ENCODE measurements at places on chromosomes 2 and 18.

DNA sequence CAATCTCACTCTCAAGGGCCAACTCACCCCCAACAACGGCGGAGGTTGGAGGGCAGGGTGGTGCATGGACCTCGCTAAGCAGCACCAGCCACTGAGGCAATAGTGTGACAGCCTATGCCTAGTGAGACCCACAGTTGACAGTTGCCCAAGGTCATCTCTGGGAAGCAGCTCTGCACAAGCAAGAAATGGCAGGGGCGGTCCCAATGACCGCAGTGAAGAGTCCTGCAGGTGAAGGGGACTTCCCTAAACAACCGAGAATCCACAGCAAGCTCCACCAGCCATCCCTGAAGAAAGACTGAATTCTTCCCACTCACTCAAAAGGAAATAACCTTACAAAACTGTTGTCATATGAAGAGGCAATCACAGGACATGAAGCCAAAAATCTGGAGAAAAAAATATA, 313.4 kb upstream of the ID2 start:
- no peak for DNase-seq

- DNase-seq: no peak
These were observed 34.7 kb upstream of the REEP1 start for GRCh38 chr2:86372133-86372532.

GRCh38 chr2:19140463-19141208, 217.8 kb downstream of the OSR1 start:
- DNase-seq: no peak

DNA sequence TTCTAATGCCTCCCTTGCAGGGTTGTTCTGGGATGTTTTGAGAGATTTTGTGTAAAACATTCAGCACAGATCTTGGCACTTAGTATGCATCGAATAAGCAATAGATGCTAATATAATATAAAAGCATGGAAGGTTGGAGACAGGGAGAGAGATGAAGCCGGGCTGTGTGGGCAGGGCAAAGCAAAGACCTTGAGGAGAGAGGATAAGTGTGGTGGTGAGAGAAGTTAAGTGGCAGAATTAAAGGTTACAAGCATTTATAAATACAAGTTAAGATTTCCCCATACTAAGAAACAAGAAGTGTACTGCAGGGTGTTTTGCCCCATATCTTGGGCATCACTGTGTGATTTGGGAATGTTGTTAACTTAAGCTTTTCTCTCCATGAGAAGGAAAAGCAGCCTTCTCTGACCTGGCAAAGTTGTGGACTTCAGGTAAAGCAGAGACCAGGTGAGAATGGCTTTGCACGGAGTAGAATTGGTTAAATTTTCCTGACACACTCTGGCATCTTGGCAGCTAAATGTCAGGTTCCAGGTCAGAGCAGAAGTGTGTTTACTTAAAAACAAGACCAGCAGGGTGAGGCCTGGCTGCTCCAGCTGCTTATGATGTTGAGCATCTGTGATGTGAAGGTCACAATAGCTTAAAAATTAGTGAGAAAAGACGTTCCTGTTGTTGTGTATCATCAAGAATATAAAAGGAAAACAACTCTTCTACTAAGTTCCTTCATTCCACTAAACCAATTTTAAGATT, 288.5 kb upstream of the HNMT start:
- DNase-seq: no peak

GRCh38 chr18:79750980-79751571, 46.7 kb upstream of the KCNG2 start:
- DNase-seq: no peak

GRCh38 chr2:10863837-10864236, 47.9 kb upstream of the KCNF1 start:
- DNase-seq: no peak

DNA sequence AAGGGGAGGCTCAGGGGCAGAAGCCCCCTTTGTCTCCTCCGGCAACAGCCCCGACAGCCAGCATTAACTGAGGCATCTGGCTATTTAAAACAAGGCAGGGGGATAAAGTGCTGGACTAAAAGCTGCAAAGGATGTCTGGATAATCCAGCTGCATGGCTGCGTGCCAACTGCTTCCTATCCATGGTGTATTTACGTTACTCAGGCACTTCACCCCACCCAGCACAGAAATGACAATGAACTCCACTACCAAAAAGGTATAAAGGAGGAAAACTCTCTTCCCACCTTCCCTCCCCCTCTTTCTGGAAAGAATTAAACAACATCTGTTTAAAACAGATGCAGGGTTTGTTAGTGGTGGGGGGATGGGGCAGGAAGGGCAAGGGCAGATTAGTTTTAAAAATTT, 82.5 kb downstream of the SPRED2 start:
- DNase-seq: no peak

DNA sequence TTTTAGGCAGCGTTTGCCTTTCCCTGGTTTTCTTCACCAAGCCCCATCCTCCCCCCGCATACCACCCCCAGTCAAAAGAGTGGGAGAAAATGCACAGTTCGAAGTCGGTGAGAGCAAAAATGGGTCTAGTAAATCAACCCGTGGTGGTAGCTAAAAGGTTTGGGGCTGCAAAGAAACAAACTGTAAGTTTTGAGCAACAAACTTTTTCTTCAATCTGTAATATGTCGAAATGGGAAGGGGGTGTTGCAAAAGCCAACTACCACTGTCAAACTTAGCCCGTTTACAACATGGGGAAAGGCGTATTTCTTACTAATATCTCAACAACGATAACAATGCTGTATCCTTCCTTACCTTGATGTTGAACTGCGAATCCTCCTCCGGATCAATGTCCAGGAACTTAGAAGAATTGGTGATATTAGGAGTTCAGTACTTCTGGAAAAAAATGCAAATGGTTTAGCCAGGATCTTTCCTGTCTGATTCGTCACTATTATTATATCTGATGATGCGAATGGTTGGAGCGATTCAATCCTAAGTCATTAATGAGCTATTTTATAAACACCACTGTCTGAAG, 2.4 kb upstream of the SATB2 start:
- no peak for DNase-seq

DNA sequence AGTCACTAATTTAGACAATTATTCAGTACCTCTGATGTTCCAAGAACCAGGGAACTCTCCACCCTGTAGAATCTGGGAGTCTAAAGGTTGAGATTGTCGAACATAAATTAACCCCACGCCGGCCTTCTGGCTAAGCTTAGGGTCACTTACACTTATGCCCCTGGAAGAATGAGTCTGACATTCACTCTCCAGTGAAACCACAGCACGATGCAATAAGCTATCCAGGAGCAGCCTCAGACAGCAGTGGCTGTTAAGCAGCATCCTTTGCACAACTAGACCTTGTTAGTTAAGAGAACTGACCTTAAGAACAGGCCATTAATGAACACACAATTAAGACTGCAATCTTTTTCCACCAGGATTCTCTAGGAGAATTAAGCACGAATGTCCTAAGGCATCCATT, 25.0 kb downstream of the SH3YL1 start:
- no peak for DNase-seq

Data from stimulated activated CD4-positive, alpha-beta T cell treated with anti-CD3 and anti-CD28 coated beads, Interleukin-4, amount 100 ng/mL, for 1 hour (primary cell).